ENCODE measurements at places on chromosomes 3 and 15.
A peak's percentile ranks its signal among the peaks of the same experiment; 100 is the strongest.

GRCh38 chr3:20352546-20353179, 166.7 kb upstream of the SGO1 start:
- no peak for DNase-seq

- no peak for DNase-seq
Observed at GRCh38 chr3:52221563-52222318, 3.7 kb downstream of the TLR9 start.

- DNase-seq: no peak
Observed at GRCh38 chr15:96720656-96721055, 390.2 kb downstream of the NR2F2 start.

GRCh38 chr3:7489417-7489816, 628.5 kb downstream of the GRM7 start:
- no peak for DNase-seq

DNA sequence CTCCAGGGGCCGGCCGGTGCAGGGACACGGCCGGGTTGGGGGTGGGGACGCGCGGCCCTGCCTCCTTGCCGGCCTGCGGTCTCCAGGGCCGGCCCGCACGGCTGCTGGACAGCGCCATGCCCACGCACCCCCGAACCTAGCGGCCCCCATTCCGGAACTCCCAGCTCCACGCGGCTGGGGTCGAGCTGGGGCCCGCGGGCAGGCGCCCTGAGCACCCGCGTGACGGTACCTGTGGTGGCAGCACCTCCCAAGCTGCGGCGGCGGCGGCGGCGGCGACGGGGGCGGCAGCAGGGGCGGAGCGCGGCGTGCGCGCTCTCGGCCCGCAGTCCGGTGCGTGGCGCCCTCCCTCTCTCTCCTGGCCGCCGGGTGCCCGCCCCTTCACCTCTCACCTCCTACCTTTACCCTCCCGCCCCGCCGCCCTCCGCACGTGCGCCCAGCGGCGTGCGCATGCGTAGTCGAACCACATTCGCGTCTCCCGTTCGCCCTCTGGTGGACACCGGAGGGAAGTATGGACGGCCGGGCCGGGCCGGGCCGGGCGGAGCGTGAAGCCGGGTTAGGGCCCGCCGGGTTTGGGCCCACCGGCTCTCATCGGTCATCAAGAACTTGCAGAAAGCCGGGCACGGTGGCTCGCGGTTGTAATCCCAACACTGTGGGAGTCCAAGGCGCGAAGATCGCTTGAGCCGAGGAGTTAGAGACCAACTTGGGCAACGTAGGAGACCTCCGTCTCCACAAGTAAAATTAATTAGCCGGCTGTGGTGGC, at the start of gene SCAP:
SCAP (minus strand) TSS at position 372 of the 760 bp plus-strand sequence. CDS start 32,948 bp downstream, outside the sequence.
- peak; percentile 71 for DNase-seq

DNA sequence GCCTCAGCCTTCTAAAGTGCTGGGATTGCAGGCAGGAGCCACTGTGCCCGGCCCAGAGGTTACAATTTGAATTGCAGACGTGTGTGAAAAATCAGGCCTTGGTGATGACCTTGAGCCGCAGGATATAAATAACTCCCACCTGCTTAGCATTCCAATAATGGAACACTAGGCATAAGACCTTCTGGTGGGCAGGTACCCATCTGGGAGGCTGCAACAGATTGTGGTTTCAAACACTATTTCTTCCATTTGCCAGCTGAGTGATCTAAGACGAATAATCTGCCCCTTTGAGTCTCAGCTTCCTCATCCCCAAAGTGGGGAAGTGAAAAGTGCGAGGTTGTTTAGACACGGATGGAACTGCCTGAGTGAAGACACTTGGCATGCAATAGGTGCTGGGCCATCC, 47.7 kb upstream of the HERC1 start:
- DNase-seq: no peak

DNA sequence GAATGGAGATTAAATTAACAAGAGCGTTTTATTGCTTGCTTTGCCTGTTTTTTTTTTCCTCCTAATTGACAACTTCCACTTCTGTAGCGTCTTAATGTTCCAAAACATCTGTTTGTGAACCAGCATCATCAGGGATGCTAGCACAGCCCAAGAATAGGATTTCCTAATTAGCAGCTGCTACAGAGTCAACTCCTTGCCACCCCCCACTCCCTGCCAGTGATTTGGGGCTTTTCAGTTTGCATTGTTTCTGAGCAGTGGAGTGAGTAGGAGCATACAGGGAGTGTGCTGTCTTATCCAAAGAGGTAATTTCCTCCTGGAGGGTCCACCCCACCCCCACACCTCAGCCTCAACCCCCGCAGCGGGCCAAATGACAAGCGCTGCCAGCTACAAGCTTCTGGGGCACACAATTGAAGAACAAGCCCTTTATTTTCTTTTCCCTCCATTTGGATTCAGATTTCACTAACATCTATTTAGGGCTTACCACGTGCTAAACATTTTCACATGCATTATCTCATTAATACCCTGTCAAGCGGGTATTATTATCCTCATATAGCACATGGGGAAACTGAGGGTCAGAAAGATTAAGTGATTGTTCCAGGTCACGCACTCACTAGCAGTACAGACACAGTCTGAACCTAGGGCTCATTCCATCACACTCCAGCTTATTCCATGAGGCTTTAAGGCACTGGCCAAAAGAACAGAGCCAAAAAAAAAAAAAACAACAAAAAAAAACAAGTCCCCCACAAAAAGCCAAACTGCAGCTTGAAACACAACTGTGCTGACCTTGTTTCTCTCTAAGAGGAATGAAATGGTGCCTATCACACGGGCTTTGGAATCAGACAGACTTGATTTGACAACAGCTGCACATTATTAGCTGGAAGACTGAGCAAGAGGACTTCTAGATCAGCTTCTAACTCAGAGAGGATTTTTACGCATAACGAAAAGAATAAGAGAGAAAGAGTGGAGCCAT, 16.4 kb downstream of the HEG1 start:
- no peak for DNase-seq

- DNase-seq: no peak
Observed at GRCh38 chr3:55090746-55091145, 162.9 kb upstream of the LRTM1 start.

DNA sequence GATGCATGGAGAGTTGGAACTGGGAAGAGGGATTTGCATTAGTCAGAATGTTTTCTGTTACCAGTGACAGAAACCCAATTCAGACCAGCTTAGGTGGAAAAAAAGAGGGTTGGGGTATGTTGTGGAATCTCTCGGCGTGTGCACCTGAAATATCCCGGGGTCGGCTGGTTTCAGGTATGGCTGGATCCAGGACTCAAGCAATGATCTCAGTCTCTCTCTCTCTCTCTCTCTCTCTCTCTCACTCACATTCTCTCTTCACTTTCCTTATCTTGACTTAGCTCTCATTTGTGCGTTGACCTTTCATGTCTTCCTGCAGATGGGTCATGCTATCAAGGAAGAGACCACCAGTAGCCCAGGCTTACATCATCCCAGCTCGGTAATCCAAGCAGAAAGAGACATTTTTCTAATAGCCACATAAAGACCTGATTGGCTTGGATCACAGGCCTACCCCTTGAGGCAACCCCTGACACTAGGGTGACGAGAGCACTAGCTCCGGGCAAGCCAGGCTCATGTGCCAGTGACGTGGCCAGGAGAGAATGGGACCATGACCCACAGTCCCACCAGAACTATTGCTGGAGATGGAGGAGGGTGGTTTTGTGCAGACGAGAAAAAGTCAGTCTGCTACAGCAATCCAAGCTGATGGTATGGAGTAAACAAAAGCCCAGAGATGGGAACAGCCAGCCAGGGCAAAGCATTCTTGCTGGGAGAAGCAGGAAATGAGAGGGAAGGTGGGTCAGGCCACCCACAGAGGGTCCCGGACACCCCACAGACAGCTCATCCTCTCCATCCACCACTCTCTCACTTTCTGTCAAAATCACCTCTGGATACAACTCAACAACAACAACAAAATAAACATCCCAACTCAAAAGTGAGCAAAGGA, 91.7 kb downstream of the CHSY1 start:
- DNase-seq: no peak

DNA sequence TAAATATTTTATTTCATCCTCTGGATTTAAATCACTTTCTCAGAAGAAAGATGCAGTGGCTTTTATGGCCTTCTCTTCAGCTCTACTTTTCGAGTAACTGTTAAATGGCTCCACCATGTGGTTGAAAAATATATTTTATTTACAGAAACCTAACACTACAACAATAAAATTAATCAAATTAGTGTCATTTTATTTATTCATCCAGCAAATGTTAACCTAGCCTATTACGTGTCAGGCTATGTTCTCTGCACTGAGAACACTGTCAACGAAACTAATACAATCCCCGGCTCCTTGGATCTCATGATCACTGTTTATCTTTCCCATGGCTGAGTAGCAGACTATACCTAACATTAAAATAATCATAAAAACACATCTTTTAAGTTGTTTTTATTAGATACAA, 148.0 kb upstream of the OSTN start:
- DNase-seq: peak; percentile 59

DNA sequence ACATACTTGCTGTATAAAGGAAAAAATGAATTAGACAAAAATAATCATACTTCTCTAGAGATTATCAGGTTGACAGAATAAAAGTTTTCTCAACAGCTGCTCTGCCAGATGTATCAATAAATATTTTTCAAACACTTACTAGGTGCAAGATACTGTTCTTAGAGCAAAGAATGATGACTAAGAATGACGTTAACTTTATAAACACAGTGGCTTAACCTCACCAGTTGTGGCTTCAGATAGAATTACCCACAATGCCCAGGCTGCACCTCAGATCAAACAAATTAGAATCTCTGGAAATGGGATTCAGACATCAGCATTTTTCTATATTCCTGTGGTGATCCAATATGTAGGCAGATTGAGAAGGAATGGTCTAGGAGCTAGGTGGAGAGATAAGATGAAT, 422.4 kb upstream of the ATP11B start:
- DNase-seq: no peak

DNA sequence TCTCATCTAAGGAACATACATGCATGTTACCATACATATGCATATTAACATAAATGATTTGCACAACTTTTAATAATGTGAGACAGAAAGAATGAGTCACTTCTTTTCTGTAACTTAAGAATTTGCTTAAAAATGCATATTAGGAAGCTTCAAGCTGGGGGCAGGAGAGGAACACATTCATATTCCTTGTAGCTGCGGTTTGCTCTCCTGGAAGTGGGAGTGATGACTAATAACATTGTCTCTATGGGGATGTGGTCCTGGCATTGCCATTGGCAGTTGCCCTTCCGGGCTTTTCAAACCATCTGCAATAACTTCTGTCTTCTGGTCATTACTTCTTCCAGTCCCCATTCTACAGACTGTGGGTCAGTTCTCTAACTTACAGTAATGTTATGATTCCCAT, 15.6 kb downstream of the CHST2 start:
- no peak for DNase-seq

DNA sequence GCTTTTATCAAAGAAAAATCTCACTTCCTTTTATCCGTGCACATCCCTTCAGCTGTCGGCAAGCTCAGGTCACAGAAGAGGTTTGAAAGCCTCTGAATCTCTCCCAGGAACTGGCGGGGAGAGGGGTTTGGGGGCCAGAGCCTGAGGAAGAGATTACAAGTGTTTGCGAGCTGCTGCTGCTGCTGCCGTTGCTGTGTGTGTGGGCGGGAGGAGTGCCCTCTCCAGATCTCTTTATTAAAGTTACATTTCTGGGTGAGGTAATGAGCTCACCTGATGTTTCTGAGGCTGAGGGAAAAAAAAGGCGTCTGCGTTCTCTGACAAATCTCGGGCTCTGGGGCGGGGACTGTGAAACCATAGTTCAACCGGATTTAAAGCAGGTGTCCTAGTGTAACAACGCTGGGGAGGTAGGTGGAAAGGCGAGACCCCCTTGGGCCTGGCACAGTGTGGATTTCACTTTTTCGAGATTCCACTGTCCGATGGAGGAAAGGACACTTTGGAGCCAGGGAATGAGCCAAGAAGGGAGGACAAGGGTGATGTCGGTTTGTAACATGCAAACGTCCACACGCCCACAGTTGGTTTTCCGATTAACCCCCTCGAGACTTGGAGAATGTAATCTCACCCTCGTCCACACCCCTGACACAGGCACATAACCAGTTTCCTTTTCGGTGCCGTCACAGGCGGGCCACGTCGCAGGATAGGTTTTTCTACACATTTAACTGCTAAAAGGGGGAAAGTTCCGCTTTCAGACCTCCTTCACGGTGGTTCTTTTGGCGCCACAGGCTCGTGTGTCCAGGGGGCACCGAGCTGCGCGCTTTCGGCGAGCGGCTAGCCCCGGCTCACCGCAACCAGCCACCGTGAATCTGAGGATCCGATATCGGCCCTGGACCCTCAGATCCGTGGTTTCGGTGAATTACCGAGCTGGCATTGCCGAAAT, 2.1 kb downstream of the ALCAM start:
- peak; percentile 28 for DNase-seq

- DNase-seq: no peak
Observed at GRCh38 chr3:169116056-169116693, 547.3 kb downstream of the MECOM start.

DNA sequence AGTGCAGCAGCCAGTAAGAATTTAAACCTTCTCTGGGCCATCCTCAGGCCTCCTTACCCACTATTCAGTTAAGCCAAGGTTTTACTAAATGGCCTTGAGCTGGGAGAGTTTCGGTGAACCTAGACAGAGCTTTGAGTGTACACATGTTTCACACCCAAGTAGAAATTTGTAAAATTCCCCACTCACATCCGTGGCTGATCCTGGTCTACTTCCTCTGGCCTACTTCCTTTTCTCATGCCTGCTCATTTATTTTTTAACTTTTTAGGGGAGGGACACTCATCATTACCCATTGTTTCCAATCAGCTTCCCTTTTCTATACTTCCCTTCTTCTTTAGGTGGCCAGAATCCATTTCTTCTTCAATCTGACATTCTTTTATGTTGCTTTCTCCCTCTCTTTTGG, 7.6 kb downstream of the CX3CR1 start:
- DNase-seq: no peak

DNA sequence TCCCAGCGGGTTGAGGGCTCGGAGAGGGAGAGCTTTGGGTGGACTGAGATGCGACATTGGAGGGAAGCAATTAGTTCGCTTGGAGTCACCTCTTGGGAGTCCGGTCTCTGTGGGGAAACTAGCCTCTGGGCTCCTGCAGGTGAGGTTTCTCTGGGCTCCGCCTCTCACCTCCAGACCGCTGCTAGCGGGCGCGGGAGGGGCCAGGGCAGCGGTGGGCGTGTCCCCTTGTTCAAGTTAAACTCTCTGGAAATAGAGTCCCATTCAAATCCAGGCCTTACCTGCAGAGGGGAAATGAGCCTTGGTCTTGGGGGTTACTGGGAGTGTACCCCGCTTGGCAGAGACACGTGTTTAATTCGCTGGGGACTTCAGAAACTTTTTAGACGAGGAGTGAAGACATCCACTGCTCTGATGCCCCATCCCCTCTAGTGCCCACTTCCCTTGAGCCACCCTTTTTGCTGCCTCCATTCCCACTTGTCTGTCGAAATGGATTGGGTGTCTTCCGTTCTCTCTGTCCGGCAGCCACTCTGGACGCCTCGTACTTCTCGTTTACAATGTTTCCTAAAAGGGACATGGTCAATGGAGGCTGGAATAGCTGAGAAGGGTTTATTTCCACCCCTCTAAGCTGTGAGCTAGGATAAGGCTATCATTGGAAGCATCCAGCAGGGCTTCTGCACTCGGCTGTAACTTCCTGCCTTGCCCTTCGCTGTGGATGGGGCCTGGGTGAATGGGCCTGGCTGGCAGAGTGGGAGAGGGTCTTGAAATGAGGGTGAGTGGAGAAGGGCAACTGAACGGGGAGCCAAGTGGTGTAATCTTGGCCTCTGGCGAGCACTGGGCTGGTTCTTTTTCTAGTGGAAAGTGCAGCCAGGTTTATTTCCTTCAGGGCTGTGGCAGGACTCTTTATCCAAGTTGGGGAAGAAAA, 1.1 kb downstream of the MITF start:
- no peak for DNase-seq
